ENCODE measurements at places on chromosomes 7 and 10.
A peak's percentile ranks its signal among the peaks of the same experiment; 100 is the strongest.

DNA sequence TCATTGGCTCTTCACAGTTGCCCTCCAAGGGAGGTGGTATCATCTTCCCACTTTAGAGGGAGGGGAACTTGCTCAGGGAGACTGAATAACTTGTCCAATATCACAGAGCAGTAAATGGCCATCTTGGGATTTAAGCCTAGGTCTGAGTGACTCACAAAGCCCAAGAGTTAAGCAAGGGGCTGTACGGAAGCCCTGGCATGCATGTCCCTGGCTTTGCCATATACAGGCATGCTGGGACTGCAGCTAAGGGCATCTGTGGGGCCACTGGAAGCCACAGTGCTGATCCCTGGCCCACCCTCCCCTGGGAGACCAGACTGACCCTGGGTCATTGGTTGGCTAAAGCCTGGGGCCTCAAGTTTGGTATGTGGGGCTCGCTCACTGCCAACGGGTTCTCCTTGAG is 3.1 kb downstream of the VSIR start:
- DNase-seq: no peak

GRCh38 chr7:39085189-39085588 is 107.5 kb downstream of the POU6F2 start:
- no peak for DNase-seq

GRCh38 chr7:42876182-42877068 is 35.4 kb downstream of the C7orf25 start:
- DNase-seq: peak; percentile 64

- DNase-seq: no peak
Measured at GRCh38 chr7:136174477-136175125, 197.4 kb upstream of the MTPN start.

DNA sequence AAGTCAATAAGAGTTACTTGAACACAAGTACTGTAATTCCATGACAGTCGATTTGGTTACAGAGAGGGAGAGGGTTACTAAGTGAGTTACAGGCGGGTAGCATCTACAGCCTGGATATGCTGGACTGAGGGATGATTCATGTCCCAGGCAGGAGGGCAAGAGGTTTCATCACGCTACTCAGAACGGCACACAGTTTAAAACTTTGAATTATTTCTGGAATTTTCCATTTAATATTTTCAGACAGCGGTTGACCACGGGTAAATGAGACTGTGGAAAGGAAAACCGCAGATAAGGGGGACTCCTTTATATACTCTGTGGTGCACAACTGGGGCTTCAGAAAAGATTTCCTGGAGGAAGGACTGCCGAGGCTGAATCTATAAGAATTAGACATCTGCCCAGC is 25.7 kb upstream of the LRRC4 start:
- no peak for DNase-seq

GRCh38 chr7:30745261-30745941 is 6.5 kb upstream of the INMT start:
- no peak for DNase-seq

- DNase-seq: no peak
Measured at GRCh38 chr10:78448994-78449418, 415.3 kb downstream of the RPS24 start.

DNA sequence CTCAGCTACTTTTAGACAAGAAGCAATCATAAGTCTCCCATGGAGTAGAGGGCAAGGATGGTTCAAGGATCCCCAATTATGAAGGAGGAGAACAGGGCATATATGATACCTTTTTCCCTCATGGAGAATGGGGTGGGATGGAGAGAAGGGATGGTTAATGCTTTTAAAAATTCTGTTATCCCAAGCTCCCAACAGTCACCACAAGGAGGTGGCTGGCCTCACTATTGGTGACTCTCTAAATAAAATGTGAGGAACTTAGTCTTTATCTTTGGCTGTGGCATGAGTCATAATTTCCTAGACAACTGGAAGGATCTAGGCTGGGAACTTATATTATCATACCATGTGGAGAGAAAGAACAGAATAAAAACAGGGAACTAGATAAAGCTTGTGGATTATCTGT is 297.0 kb downstream of the PHTF2 start:
- no peak for DNase-seq

- DNase-seq: no peak
Measured at GRCh38 chr7:73970801-73971229, 57.2 kb upstream of the ELN start.

DNA sequence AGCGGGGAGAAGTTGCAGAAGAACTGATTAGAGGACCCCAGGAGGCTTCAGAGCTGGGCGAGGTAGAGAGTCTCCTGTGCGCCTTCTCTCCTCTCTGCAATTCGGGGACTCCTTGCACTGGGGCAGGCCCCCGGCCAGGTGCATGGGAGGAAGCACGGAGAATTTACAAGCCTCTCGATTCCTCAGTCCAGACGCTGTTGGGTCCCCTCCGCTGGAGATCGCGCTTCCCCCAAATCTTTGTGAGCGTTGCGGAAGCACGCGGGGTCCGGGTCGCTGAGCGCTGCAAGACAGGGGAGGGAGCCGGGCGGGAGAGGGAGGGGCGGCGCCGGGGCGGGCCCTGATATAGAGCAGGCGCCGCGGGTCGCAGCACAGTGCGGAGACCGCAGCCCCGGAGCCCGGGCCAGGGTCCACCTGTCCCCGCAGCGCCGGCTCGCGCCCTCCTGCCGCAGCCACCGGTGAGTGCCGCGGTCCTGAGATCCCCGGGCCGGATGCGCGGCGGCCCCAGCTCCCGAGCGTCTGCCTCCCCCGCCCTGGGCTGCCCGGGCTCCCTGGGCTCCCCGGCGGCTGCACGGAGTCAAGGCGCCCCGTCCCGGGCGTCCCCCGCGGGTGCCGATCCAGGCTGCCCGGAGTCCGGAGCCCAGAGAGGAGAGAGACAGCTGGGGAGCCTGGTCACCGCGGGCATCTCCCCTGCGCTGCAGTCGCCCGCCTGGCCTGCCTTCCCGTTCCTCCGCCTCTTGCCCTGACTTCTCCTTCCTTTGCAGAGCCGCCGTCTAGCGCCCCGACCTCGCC is at the start of gene PLAU:
Gene PLAU, plus strand, starts transcription at position 369 of the 789 bp plus-strand sequence. CDS start 424 bp downstream, outside the sequence.
- no peak for DNase-seq

- DNase-seq: peak; percentile 64
Measured at GRCh38 chr10:124138195-124138882, 44.9 kb upstream of the CHST15 start.

GRCh38 chr10:131250454-131251145 is 60.9 kb downstream of the TCERG1L start:
- no peak for DNase-seq

DNA sequence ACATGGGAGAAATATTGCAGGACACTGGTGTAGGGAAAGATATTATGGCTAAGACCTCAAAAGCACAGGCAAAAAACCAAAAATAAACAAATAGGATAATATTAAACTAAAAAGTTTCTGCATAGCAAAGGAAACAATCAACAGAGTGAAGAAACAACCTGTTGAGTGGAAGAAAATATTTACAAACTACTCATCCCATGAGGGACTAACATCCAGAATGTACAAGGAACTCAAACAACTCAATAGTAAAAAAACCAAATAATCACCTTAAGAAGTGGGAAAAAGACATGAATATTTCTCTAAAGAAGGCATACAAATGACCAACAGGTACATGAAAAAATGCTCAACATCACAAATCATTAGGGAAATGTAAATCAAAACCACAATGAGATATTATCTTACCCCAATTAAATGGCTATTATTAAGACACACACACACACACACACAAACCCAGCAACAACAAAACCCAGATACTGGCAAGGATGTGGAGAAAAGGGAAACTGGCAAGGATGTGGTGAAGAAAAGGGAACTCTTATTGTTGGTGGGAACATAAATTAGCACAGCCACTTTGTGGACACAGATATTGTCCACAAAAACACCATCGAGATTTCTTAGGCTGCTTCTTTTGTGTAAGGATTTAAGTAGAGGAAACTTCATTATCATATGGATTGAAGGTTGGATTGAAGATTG is 9.8 kb upstream of the RAB18 start:
- DNase-seq: no peak

GRCh38 chr7:69257592-69257991 is 340.7 kb upstream of the AUTS2 start:
- DNase-seq: no peak

GRCh38 chr10:5195727-5196374 is 786 bp upstream of the AKR1C4 start:
- no peak for DNase-seq

DNA sequence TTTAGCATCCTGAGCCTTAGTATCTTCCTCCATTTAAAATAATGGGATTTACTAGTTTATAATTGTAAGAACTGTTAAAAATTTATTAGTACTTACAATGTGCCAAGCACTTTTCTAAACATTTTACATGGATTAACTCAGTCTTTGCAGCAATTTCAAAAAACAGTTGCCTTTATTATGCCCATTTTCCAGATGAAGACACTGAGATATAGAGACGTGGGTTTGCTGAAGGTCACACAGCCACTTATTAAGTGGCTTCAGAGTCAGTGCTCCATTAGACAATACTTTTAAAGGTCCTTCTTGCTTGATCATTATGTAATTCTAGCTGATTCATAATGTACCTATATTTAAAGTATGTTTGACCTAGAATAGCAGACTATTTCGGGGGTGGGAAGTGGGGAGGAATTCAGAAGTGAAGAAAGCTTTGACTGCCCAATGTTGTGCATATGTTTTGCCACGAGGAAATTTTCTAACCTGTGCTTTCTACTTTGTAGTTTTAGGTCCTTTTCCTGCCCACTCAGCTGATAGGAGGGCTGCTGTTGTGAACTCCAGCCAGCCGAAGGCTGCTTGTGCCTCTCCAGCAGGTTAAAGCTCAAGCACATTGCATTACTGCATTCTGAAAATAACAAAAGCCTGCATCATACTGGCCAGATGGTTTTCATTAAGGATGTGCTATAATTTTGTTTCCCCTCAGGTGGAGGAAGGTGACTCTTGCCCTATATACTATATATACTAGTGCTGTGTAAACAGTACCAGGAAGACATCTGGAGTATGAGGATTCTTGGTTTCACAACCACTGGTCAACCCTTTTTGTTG is 4.3 kb downstream of the PLEKHA8 start:
- DNase-seq: no peak

- DNase-seq: no peak
Measured at GRCh38 chr7:2717293-2718261, 29.6 kb downstream of the AMZ1 start.

GRCh38 chr7:134636008-134636449 is 10.6 kb upstream of the BPGM start:
- DNase-seq: no peak

- no peak for DNase-seq
Measured at GRCh38 chr7:127717502-127718339, 65.7 kb downstream of the SND1 start.

GRCh38 chr10:102421507-102421756 is 796 bp downstream of the FBXL15 start:
- no peak for DNase-seq

DNA sequence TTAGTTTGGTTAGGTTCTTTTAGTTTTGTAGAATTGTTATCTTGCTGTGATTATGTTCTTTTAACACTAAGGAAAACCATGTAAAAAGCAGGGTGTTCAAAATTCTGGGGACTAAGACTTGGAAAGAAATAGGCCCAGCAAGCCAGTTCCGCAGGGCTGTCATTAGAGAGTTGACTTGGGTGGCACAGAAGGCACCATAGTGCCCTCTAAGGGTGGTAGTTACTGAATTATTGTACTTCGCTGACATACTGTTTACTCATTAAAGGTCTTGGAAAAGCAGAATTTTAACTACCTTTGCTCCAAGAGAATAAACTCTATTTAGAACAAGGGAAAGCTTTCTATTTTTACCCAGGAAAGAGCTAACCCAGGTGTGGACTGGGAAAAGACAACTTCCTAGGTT is 86.5 kb downstream of the OTUD1 start:
- peak; percentile 79 for DNase-seq

DNA sequence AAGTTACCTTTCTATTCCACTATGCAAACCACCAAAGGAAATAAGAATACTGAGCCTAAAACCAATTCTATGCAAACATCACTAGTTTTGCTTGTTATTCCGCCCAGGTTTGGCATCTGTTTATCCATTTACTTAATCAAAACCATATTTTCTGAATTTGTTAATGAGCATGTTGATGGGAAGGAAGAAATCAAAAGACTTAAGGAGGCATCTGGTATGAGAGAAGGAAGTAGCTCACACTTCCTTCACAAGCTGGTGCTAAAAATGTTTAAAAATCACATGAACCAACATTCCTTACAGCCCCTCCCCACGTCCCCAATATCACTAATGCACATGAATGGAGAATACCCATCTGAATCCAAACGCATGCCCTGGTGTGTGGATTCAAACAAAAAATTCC is 52.0 kb upstream of the PRKAR2B start:
- DNase-seq: no peak

- DNase-seq: no peak
Measured at GRCh38 chr10:77313066-77313750, 324.4 kb downstream of the KCNMA1 start.

GRCh38 chr10:32371101-32371500 is 24.1 kb upstream of the EPC1 start:
- DNase-seq: no peak

DNA sequence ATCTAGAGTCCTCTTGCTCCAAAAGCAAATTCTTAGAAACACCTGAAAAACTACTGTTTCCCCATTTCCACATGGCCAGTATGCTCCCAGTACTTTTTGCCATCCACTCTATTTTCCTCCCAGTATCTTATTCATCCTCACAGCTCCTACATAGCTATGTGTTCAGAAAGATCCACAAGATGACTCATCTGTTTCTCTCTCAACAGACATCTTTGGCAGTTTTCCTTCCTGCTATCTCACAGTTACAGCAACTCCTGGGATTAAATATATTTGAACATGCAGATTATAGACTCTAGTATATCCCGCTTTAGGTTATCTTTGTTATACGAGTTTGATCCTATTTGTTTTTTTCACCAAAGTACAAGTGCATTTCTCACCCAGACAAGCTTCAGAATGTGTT is 675.6 kb upstream of the POT1 start:
- DNase-seq: no peak

- DNase-seq: no peak
Measured at GRCh38 chr10:114893251-114893650, 44.7 kb upstream of the TRUB1 start.

DNA sequence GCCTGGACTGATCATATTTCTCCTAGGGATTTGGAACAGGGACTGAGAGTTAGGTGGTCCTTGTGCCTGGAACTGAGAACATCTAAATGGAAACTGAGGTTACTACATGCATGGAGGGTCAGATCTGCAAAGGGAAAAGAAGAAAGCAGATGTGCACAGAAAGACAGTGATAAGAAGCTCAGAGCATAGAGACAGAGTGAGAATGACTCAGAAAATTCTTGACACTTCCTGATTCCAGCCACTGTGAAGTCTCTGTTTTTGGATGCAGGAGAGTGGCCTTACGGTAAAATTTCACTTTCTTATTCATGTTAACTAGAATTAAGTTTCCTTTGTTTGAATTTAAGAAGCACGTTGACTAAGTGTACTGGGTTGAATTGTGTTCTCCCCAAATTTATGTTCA is 241.7 kb downstream of the TMEM26 start:
- no peak for DNase-seq

GRCh38 chr10:96656839-96657238 is 63.5 kb downstream of the PIK3AP1 start:
- DNase-seq: peak; percentile 19

- no peak for DNase-seq
Measured at GRCh38 chr10:71187600-71187999, 24.8 kb upstream of the UNC5B start.

GRCh38 chr10:131814567-131815265 is 86.1 kb upstream of the PPP2R2D start:
- no peak for DNase-seq
